Activated CD4-positive, alpha-beta T cell treated with anti-CD3 and anti-CD28 coated beads, Interleukin-2, amount 50 U/mL, for 16 hours (primary cell): ENCODE measurements at places on chromosomes 5 and 9.

DNA sequence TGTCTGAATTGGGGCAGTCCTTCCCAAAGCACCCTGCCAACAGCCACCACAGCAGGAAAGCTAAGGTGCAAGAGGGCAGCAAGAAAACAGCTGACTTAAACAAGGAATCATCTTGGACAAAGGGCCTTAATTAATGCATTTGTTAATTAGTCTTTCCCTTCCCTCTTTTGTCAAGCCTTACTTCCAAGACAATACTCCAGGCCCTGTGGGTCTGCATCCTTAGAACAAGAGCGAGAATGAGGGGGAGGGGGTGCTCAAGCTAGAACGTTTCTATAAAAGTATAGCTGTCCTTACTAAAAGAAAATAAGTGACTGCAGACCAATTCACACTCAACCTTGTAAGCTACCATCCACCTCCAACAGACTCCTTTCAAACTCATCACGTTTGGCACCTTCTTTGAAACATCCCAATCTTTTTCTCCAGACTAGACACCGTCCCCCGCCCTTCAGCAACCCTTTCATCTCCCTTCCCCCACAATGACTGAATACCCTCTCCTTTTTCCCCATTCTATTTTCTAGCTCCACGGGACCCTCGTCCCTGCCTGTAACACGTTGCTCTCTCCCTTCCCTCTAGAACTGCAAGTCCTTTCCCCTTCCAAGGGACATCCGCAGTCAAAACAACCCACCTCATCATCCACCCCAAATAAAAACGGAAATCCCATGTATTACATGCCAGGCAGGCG lies 85.7 kb upstream of the RNF38 start:
- DNase-seq: no peak

DNA sequence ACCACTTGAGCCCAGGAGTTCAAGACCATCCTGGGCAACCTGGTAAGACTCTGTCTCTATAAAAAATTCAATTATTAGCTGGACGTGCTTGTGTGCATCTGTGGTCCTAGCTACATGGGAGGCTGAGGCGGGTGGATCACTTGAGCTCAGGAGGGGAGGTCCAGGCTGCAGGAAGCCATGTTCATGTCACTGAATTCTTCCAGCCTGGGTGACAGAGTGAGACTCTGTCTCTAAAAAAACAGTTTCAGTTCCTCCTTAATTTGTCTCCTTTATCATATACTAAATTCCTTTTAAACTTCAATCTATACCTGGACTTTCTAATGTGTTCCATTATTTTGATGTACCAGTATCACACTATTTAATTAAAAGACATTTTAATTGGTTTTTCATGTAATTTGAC lies 422.2 kb upstream of the TLE4 start:
- no peak for DNase-seq

GRCh38 chr9:80175286-80176150 lies 603.8 kb downstream of the TLE4 start:
- peak; percentile 25 for DNase-seq

GRCh38 chr9:92094655-92095054 lies 20.6 kb downstream of the SPTLC1 start:
- peak; percentile 70 for DNase-seq

GRCh38 chr5:167582886-167583285 lies 708.6 kb upstream of the WWC1 start:
- no peak for DNase-seq

DNA sequence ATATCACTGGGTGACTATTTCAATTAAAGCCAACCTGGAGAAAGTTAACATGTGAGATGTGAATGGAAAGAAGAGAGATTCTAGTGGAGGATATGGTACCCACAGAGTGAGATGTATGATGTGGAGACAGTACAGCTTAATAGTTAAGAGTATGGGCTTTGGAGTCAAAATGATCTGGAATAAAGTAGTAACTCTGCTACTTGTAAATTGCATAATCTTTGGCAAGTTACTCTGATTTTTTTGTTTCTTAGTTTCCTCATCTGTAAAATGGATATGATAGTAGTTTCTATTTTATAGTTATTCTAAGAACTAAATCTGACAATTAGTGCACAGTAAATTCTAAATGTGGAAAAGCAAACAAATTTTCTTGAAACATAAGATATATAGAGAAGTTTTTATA lies 79.2 kb downstream of the ISOC1 start:
- no peak for DNase-seq

- no peak for DNase-seq
Observed at GRCh38 chr5:127363403-127363802, 72.8 kb downstream of the MEGF10 start.

GRCh38 chr5:13303445-13303844 lies 641.0 kb downstream of the DNAH5 start:
- DNase-seq: no peak

DNA sequence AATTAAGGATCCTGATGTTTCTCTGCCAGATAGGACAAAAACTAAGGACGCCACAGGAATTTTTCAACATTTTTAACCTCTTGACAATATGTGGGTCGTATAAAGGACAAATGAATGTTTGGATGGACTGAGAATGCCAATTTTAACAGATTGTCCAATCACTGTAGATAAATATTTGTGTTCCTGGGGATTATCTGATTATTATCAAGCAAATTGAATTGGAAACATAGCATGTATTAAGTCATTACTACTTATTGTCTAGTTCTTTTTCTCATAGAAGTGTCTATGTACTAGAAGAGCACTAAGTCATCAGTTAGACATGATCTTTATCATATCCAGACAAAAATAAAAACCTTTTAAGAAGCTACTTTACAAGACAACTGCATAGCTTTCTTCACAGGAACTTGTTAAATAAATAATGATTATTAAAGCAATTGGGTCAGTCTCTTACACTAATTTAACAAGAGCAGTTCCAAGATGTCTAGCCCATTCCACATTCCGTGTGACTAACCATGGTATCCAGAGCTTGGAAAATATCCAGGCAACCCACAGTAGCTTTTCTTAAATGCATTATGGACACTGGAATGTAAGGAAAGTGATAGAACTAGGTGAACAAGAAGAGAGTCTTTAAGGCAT lies 127.5 kb upstream of the CDKN2B start:
- no peak for DNase-seq

DNA sequence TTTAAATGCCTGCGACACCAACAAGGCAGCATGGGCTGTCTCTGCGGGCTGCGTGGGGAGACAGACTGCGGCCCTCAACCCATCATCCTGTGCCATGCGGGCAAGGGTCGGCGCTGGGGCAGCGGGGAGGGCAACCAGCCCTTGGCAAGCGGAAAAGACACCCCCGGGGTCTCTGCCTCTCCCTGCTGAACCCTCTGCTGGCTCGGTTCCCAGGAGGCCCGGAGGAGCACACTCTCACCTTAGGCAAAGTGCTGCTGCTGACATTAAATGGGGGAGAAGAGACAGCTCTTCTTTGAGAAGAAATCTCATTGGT lies 129.6 kb upstream of the PPP1R26 start:
- no peak for DNase-seq

GRCh38 chr5:176519810-176520720 lies 17.1 kb downstream of the RNF44 start:
- DNase-seq: no peak

DNA sequence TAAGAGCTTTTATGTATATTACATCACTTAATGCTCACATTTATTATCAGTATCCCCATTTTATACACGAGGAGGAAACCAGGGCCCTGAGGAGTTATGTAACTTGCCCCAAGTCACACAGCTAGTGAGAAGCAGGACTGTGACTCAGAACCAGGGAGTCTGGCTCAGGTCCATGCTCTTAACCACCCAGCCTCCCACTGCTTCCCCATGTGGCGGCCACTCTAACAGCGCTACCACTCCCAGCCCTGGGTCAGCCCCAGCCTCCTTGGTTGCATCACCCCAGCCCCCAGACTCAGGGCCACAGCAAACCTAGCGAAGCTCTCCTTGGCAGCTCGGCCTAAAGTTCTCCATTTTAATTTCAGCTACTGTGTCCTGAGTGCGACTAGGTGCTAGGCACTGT lies 159.1 kb downstream of the PAX5 start:
- no peak for DNase-seq

DNA sequence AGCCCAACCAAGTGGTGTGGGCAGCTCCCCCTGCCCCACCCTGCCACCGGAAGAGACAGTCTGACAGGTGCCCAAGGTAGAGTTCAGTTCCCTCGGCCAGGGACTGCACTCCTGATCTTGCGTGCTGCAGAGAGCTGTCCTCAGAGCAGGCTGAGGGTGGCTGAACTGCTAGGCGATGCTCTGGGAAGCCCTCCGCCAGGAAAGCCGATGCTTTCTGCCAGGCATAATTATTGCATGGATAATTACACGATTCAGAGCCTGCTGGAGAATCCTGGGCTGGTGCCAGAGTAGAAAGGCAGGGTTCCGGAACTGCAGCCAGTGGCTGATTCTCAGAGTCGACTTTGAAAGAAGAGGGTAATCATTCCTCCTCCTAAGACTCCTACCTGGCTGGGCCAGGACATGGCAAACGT lies 19.3 kb downstream of the KCNIP1 start:
- DNase-seq: no peak

- no peak for DNase-seq
Observed at GRCh38 chr9:71096421-71097108, 24.9 kb downstream of the TRPM3 start.

DNA sequence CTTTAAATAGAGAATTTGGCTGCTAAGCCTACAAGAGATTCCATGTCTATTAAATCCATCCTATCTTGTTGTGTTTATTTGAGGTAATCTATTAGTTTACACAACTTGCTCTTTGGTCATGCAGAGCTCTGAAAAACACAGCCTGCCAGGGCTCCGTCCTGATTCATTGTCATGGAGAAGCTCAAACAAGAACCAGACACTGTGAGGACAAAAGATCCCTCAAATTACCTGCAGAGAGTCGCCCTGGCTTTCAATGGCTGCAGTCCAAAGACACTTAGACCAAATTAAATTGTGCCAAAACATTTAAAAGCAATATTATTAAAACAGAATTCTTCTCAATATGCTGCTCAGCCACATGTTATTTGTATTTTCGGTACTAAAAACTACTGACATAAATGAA lies 60.1 kb downstream of the CDH18 start:
- no peak for DNase-seq

DNA sequence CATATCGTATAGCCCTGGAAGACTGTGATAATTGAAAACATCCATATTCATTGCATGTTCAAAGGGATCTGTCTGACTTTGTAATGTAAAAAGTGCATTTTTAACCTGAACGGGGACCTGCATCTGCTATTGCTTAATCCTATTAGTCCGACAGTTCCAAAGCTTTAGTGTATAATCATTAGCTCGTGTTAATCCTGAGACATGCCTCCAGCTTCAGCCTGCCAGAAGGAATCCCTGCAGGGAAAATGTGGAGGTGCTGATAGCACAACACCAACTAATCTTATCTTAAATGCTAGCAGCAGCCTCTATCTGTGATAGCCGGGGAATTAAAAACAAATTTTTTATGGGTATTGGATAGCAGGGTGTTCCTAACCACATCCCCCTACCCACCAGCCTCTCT lies 495.2 kb downstream of the TLE4 start:
- no peak for DNase-seq

DNA sequence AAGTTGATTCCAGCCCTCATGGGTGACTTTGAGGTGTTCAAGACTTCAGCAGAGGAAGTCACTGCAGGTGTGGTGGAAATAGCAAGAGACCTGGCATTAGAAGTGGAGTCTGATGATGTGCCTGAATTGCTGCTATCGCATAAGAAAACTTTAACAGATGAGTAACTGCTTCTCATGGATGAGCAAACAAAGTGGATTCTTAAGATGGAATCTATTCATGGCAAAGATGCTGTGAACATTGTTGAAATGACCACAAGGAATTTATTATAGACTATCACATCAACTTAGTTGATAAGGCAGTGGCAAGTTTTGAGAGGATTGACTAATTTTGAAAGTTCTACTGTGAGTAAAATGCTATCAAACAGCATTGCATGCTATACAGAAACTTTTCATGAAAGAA lies 17.1 kb upstream of the POU4F3 start:
- no peak for DNase-seq

DNA sequence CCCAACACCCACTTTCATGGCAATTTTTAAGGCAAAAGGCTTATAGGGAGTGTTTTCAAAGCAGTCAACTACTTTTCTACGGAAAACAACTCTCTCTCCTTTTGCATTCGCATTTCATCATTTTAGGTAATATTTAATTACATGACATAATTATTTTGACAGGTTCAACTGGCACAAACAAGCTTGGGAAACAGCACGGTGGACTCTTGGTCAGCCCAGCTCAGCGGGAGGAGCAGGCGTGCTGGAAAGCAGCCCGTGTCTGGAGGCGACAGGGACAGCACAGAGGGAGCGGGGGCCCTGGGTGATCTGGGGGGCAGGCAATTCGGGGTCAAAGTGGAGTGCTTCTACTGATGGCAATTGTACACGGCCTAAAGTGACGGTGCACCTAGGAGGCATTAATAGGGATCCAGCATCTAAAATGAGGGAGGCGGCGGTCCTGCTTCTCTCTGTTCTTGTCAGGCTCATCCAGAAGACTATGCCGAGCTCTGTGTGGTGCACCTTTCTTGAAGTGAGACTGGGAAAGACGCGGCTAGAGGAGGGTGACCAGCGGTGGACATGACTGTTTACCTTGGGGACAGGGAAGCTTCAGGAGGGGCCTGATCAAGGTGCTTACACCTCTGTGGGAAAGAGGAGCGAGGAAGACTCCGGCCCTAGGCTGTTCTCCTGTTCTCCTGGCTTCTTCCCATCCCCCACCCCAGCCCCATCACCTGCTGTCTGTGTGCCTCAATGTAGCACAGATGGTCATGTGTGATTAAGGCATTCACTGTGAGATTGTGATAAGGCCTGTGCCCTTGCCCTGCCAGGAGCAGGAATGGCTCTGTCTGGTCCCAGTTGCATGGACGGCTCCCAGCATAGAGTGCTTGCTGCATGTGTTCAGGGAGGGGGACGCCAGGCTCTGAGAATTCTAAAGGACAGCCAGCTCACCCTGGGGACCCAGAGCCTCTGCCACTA lies 3.4 kb downstream of the MYMK start:
- DNase-seq: no peak

GRCh38 chr5:142322747-142323479 lies 1.9 kb downstream of the SPRY4 start:
- DNase-seq: no peak
